ENCODE measurements at places on chromosomes 6 and 20. TPM values are rescaled to one million over a fixed set of nuclear protein-coding genes. Genes with fewer than 3 reads are reported as not detected.

DNA sequence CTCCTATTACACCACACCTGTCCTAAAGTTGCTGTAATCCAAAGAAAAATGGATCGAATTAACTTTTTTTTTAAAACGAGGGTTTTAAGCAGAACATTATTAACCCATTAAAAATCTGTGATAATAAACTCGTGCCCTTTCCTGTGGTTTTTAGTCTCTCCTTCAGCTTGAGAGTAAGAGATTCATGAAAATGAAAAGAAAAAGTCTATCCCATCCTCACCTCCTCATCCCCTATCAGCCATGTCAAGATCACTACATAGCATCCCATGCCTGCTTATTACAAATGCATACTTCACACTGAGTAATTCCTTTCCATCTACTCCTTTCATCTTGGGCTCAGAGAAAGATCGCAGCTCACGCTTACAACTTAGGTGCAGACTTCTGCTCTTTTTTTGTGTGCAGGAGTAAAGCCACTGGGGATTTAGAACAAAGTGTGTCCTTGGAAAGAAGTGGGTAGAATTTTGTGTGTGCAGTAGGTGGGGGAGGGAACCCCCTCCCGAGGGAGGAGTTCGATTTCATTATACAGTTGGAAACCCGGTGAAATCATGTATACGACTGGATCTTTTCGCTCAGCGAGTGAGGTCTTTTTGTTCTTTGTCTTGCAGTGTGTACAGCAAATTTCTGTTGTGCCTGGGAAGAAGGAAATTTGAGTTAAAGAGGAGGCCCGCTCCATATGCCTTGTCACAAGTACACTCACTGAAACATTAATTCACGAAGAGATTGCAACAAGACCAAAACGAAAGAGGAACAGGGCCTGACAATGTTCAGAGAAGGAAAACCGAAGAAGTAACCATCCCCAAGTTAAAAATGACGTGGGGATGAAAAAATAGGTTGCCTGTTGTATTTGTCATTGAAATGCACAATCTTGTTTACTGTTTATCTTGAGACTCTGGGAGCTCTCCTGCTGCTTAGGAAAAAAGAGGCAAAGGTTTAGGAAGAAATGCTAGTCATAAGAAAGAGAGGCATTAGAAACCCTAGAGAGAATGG is 146.5 kb upstream of the ZNF217 start:
- peak; percentile 68 for DNase-seq

DNA sequence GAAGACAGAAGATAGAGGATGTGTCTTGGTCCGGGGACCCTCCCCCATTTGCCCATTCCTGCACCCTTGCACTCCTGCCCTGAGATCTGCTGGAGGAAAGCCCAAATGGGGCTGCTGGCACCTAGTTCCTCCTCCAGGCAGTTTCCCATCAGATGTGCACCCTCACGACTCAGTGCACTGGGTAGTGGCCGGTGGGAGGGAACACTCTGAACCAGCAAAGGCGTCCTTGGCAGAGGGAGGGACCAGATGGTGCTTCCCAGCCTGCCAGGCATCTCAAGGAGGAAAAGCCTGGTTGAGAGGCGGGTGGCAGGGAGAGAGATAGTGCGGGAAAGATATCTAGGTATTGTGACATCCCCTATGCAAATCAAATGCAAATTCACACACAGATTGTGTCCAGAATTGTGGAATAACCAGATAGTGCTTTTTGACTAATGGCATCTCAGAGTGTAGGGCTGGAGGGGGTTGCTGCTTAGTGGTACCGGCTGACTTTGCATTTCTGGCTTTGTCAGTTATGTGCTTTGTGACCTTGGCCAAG is 19.5 kb downstream of the TMEM151B start:
- DNase-seq = no peak

DNA sequence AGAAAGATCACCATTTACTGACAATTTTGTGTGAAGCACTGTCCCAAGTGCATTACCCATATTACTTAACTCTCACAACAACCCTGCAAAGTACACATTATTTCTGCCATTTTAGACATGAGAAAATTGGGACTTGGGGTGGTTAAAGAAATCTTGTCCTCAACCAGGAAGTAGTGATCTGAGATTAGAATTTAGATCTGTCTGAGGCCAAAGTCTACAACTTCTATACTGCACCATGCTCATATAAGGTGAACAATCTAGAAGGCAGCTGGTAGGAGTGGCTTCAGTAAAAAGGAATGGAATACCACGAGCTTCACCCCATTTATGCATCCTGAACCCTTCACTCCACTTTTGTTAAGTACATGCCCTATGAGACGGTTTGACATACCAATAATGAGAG is 87.6 kb downstream of the QRSL1 start:
- no peak for DNase-seq

DNA sequence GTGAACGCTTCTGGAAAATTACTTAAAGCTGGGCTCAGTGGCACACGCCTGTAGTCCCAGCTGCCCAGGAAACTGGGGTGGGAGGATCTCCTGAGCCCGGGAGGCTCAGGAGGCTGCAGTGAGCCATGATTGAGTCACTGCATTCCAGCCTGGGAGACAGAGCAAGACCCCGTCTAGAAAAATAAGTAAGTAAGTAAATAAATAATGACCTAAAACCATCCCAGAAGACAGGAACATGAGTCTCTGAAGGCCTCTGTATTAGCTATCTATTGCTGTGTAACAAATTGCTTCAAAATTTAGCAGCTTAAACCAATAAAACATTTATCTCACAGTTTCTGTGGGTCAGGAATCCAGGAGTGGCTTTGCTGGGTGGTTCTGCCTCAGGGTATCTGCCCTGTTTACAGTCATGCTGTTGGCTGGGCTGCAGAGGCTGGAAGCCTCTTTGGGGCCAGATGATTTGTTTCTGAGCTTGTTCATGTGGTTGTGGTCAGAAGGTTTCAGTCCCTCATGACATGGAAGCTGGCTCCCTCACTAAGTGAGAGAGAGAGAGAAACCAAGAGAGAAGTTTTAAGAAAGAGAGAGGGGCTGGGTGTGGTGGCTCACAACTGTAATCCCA is 48.4 kb upstream of the NCOA3 start:
- DNase-seq = peak; percentile 96

DNA sequence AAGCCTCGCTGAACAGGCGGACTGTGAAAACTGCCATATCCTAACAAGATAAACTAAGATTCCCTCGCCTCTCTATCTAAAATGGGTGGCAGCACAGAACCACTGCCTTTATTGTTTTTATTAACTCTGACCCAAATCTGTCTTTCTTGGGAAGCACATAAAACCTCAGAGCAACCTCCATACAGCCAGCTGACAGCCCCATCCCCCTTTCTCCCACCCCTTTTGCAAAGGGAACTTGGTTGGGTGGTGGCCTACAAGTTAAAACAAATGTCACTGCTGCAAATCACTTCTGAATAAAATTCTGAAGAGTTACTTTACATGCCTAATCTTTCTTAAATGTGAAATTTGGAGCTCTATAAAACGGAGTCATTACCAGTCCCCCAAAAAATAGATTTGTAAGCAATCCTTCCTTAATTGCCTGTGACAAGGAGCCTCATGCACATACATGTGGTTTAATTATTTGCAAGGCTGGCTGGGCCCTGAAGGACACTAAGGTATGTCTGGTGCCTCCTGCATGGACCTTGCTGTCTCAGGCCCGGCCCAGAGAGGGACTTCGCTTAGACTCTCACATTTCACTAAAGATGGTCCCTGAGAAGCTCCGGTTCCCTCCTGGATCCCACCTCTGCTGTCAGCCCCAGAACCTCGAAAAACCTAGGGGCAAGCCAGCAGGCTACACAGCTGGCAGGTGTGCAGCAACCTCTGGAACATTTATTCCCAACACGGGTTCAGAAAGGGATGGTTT is 21.7 kb downstream of the PXDC1 start:
- DNase-seq = no peak

GRCh38 chr20:5171790-5172164 is 45.0 kb downstream of the CDS2 start:
- DNase-seq = no peak

GRCh38 chr20:64160526-64161355 is 3.5 kb upstream of the MYT1 start:
- DNase-seq = no peak

- DNase-seq = no peak
Measured at GRCh38 chr6:161066511-161066910, 74.9 kb downstream of the MAP3K4 start.

DNA sequence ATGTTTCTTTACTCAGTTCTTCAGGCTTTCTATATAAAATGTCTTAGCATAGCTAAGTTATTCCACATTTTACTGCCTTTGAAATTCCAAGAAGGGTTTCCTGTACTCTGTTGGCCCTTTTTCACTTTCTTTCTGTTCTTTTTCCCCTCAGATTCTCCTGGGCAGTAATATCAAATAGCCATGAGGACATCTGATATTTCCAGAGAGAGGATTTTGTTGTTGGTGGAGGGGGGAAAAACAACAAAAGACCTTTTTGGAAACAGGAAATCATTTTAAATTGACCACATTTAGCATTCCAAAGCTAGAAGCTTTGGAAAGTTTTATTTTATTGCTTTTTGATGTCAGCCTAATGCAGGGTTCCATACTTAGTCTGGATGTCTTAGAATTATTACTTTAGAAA is 445.4 kb downstream of the GJA1 start:
- DNase-seq = no peak

GRCh38 chr20:54167909-54168872 is 5.6 kb downstream of the CYP24A1 start:
- DNase-seq = peak; percentile 99

GRCh38 chr6:6317386-6317785 is 3.1 kb downstream of the F13A1 start:
- no peak for DNase-seq

DNA sequence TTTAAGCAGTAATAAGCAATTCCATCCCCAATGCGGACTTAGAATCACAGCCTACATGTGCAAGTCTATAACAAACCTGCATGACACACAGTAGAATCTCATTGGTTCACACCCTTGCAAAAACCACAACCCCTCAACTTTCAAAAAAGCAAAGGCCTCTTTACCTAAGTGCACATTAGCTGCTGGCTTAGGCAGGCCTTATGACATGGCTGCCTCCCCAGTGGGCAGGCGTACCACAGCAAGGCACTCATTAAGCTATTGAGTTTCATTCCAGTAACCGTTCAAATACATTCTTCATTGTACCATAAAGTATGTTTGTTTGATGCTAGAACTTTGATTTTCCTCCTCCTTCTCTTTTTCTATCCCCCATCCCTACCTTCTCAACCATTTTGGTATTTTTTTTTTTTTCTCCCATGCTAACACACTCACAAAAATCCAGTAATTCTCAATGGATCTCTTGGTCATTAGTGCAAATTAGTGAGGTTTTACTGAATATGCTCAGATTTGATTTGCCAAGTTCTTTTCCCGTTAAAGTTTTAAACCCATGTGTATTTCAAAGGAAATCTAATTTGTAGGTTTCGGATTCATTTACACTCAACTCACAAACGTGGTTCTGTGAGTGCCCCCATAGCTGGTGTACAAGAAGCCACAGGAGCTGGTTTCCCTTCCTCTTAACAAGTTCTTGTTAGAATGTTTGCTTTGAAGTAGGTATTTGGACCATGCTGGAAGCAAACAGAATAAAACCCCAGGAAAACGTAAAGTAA is 460.4 kb upstream of the RUNX2 start:
- DNase-seq = no peak

GRCh38 chr6:53043581-53043980 is 21.6 kb upstream of the FBXO9 start:
- peak; percentile 74 for DNase-seq

DNA sequence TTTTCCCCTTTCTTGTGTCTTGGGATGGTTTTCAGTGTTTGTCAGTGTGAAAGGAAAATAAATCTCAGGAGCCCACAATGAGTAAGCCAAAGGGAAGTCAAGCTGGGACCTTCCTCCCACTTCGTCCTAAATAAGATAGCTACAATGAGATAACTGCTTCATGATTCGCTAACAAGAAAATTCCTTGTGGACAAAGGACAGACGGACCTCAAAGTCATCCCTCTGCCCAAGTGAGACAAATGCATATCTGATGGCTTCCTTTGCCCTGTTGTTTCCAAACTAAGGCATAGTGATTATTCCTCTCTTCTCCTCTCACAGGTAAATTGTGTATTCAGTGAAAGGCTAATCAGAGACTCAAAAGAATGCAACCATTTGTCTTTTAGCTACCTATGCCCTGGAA is 26.1 kb upstream of the ADTRP start:
- DNase-seq = no peak

DNA sequence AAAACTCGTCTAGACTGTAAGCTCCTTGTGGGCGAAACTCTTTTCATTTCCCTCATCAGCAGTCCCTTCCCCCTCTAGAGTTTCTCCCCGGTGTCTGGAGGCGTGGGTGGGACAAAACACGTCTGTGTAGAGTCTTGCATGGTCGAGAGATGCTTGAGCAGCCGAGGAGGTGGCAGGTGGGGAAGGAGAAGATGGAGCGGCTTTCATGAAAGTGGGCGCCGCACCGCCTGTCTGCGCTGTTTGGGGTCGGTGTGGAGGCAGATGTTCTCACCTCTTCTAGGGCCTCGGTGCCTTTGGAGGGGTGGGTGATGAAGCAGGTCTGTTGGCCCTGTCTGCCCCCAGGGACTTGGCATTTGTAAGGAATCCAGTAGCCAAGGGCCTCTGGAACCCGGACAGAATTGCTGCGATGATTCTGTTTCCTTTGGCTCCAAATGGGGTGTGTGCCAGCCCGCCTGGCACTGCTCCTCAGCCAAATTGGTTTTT is 1.2 kb downstream of the BRPF3 start:
- no peak for DNase-seq

The MDN1 gene
- total RNA-seq = 20.5 TPM

The ADAM33 gene
- total RNA-seq = not detected

The FRMD1 gene
- not detected for total RNA-seq

The PNPLA1 gene
- total RNA-seq = 0.29 TPM

The GJA10 gene
- not detected for total RNA-seq

The GPLD1 gene
- total RNA-seq = 3.9 TPM

The ANKEF1 gene
- total RNA-seq = 11.6 TPM

The PTPRT gene
- not detected for total RNA-seq

Data from PC-3 (cell line).